ENCODE measurements at places on chromosomes 1 and 21.

DNA sequence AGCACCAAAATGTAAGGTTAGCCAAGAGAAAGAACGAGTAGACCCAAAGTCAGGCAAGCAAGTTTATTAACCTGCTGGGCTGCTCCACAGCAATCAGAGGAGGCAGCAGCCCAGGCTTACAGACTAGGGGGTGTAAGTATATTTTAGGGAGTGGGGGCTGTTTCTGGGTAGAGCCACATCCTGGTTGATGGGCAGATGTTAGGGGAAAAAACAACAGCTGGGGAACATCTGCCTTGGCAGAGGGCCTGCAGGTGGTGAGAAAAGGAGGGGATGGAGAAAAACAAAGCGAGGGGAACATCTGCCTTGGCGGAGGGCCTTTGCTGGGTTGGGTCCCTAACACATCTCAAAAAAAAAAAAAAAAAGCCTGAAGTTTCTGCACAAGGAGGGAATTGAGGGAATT, 9.7 kb upstream of the ZBTB48 start:
- no peak for DNase-seq

DNA sequence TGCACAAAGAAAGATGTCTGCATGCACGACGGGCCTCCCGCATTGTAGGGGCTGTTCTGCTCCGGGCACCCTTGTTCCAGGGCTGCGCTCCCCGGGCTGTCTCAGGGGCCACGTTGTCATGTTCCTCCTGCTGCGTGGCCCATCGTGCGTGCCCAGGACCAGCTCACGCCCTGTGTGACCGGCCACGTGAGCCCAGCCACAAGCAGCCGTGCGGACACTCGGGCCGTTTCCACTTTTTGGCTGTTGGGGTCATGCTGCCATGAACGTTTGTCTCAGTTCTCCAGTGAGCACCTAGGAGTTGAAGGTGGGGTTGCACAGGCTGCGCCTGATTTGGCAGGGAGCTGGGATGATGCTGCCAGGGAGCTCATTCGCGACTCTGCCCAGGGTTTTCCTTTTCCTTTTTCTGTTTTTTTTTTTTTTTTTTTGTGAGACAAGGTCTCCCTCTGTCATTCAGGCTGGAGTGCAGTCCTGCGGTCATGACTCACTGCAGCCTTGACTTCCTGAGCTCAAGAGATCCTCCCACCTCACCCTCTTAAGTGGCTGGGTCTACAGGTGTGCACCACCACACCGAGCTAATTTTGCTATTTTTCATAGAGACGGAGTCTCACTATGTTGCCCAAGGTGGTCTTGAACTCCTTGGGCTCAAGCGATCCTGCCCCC, 17.4 kb downstream of the PDXK start:
- DNase-seq = no peak

DNA sequence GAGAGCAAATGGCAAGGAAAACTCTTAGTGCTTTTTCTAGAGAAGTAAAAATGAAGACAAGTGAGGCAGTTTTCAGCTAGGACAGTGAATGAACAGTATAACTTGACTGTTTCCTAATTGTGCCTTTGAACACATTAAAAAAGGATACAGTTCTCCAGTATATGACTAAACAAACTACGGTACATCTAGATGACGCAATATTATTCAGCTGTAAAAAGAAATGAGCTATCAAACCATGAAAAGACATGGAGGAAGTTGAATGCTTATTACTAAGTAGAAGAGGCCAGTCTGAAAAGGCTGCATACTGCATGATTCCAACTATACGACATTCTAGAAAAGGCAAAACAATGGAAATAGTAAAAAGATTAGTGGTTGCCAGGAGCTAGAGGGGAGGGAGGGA, 206.3 kb downstream of the SIPA1L2 start:
- no peak for DNase-seq

DNA sequence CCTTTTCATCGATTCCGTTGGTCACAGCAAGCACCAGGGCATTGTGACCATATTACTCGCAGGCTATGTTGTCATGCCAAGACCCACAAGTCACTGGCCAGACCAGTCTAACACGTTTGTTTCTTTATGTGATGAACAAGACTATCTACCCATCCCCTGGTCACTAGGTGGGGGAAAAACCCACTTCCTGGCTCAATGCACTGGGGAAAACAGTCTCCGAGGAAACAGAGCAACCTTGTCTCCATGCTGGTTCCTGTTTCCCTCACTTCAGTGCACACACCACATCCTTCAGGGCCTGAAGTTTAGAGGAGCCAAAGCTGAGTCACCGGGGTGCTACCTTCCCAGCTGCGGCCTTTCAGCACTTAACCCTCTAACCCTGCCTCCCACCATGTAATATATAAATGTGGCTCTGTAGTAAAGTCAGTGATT, 20.9 kb downstream of the ERICH3 start:
- DNase-seq = peak; percentile 3

DNA sequence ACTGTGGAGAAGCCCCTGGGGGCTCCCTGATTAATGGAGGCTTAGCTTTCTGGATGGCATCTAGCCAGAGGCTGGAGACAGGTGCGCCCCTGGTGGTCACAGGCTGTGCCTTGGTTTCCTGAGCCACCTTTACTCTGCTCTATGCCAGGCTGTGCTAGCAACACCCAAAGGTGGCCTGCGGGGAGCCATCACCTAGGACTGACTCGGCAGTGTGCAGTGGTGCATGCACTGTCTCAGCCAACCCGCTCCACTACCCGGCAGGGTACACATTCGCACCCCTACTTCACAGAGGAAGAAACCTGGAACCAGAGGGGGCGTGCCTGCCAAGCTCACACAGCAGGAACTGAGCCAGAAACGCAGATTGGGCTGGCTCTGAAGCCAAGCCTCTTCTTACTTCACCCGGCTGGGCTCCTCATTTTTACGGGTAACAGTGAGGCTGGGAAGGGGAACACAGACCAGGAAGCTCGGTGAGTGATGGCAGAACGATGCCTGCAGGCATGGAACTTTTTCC, 24.8 kb downstream of the PCSK9 start:
- peak; percentile 23 for DNase-seq

DNA sequence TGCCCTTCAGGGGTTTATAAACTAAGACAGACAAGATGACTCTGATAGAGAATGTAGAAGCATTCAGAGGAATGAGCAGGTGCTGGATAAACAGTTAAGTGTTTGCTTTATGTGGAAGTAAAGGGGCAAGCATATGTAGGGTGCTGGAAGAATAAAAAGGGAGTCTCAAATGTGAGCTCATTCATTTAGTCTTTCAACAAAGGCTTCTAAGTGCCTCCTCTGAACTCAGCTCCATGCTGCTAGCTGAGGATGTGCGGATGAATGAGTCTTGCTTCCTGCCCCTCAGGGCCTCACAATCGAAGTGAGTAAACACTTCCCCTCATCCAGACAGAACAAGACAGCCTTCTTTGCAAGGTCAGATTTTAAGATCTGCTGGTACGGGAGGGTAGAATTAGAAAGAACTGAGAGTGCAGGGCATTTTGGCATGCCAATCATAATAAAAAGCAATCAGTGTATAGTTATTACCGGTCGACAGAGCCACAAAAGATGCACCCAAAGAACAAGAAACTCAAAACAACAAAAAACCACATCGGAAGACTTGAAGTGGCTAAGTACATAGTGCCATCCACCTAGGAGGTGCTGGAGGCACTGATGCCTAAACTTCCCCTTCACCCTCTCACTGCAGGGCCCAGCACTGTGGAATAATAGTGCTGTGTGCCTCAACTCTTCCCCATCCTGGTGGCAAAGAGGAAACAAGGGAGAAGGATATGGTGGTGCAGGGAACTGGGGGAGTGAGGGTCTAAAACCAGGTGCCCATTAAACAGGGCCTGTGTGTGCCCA, 69.8 kb downstream of the TNR start:
- DNase-seq = peak; percentile 14

DNA sequence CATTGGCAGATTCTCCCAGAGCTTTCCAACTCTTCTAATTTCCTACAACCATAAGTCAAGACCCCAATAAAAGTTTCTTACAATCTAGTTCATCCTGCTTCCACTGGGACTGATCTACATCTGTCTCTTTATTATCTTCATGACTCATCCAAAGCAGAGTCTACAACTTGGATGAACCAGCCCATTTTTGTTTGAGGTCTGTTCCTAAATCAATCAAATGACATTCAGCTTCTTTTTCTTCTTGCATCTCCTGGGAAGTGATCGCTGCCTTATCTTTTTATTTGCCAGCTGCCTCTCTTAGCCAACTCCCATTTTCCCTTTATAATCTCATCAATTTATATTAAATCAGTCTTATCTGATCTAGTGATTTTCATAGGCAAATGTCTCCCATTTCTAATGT, 105.6 kb downstream of the ERG start:
- DNase-seq = no peak

- no peak for DNase-seq
Measured at GRCh38 chr1:147837129-147837963, 65.2 kb upstream of the GJA8 start.

DNA sequence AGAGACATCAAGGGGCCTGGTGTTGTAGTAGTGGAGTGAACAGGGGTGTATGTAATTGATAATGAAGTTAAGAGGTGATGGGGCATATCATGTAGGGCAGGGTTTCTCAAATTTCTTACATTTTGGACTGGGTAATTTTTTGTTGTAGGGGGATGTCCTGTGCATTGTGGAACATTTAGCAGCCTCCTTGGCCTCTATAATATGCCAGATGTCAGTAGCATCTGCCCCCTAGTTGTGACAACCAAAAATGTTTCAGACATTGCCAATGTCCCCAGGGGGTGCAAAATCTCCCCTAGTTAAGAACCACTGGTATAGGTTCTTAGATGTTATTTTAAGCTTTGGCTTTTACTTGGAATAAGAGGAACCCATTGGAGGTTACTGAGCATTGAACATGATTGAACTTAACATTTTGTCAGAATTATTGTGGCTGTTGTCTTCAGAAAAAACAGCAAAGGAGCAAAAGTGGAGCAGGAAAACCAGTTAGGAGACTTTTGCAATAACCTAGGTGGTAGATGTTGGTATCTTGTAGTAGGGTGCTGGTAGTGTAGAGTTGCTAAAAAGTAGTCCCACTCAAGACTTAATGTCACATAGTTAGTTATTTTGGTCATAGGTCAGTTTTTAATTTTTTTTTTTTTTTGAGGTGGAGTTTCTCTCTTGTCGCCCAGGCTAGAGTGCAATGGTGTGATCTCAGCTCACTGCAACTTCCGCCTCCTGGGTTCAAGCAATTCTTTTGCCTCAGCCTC, 6.2 kb downstream of the ZNF326 start:
- DNase-seq = no peak

DNA sequence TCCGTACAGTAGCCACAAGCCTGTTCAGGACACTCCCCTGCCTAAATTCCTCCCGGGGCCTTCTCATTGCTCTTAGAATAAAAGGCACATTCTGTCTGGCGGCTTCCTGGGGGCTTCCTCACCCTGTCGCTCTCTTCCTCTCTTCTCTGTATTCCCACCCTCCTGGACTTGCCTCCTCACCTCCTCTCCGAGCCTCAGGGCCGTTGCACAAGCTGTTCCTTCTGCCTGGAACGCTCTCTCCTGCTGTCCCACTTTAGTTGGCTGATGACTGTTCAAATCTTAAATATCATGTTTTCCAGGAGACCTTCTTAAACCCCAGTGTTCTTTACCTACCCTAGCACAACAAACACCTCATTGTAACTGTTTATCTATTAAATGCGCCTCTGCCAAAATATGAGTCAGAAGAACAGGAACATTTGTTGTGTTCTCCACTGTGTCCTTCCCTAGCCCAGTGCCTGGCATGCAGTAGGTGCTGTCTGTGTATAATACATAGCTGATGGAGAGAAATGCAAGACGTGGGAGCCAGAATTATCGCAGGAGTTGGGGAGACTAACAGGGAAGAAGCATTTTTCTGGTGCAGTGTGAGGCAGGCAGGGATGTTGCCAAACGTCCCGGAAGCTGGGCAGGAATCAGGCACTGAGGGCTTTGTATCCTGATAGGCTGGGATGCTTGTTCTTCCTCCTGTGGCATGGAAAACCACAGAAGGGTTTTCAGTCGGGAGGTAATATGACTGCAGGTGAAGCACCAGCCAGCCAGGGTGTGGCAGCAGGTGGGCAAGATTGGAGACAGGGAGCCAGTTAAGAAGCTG, 24.1 kb upstream of the THRAP3 start:
- DNase-seq = no peak

DNA sequence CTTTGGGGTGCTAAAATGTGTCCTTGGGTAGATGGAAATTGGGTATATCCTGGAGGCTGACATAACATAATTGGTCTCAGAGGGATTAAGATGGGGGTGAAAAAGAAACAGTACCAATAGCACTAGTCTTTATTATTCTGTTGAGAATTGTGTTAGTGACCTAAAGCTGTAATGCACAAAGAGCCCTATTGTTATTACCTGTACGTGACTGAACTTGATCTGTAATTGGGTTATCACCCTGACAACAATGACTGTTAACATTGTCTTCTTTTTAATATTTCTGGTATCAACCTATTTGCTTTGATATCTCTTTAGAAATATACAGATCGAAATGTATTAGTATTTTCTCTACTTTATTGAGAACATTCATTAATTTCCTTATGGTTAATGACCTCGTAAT, 147.6 kb downstream of the NEK7 start:
- DNase-seq = no peak

- DNase-seq = peak; percentile 45
Measured at GRCh38 chr21:42061195-42061985, 9.7 kb upstream of the UMODL1 start.

DNA sequence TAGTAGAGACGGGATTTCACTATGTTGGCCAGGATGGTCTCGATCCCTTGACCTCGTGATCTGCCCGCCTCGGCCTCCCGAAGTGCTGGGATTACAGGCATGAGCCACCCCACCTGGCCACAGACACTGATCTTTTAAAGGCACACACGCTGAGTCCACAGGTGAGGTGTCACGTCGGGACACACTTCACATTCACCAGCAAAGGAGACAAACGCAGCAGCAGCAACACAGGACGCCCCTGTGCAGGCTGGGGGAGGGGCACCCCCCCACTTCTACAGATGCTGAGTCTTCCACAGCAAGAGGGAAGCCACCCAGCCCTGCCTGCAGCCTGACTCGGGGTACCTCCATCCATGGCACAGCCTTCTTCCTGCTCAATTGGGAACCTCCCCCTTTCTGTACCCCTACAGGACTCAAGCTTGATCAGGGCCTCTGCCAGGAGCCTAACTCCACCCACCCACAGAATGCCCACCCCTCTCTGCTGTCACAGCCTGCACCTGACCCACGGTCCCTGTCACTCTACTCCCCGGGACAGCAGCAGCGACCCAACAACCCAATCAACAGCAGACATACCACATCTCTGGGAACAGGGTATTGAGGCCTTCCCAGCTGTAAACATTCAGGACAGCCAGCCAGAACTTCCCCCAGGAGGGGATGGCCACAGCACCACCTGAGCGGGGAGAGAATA, 9.5 kb downstream of the LSS start:
- no peak for DNase-seq

DNA sequence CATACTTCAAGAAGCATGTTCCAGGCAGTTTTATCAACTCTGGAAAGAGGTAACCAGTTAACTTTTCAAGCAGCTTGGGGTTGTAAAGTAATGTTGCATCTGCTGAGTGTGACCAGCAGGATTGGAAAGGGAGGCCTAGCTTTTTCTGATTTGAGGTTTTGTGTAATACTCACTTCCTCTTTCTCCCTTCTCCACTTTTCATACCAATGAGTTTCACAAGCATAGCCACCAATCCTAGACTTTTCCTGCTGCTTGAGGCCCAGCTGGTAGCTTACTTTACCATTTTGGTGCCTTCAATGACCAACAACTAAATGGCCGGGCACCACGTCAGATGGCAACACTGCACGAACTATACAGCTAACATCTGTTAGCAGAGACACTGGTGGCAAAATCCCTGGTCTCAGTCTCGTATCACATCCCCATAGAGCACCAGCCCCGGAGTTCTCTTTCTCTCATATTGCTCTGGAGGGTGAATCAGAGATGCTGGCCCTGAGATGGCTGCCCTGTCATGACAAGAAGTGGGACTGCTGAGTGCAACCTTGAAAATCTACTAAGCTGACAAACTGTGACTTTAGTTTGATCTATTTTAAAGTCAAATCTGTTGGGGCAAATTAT, 14.8 kb upstream of the GPR88 start:
- no peak for DNase-seq

All from activated CD4-positive, alpha-beta T cell treated with anti-CD3 and anti-CD28 coated beads, Interleukin-10, Interleukin-2, amounts not matched to agents 100 ng/mL and 50 ng/mL, durations not matched to agents 16 hours and 8 hours (primary cell).